Endodermal cell (in vitro differentiated cells): ENCODE measurements at places on chromosomes 6 and 20. TPM values are rescaled to one million over a fixed set of nuclear protein-coding genes. Genes with fewer than 3 reads are reported as not detected.

Gene EYA2
- 8.9 to 14.8 TPM (median 9.1 TPM) in 3 replicates for total RNA-seq

Gene PI3
- total RNA-seq = not detected in 2 replicates

DNA sequence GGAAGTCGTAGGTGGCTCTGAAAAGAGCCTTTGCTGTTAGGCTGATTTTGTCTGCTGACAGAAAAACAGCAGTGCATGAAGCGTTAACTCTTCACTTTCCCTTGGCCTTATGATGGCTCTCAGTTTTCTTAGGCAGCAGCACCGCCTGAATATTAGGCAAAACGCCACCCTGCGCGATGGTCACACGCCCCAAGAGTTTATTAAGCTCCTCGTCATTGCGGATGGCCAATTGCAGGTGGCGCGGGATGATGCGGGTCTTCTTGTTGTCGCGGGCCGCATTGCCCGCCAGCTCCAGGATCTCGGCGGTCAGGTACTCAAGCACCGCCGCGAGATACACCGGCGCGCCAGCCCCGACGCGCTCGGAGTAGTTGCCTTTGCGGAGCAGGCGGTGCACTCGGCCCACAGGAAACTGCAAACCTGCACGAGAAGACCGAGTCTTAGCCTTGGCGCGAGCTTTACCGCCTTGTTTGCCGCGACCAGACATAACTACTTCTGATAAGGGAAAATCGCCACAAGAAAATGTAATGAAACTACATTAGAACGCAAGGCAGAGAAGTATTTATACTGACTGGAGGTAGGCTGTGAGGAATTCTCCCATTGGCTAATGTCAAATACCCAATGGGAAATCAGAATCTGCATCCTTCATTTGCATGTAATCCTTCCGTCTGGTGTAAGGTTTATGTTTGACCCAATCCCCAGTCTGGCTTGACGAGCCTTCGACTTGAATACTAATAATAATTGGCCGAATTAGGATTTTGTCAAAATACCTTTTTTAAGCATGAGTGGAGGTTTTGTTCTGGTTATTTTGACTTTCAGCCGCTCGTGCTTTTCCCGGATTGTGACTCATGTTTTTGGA lies 53.9 kb upstream of the HFE start:
- no peaks in the 10 kb centered on the region for H3K36me3 ChIP-seq
- peak overlapping the region; percentile 88 for H3K4me3 ChIP-seq
- no peaks in the 10 kb centered on the region for H3K27me3 ChIP-seq
- DNase-seq = peak; percentile 87

Gene FAXC
- total RNA-seq = 11.7 to 19.5 TPM (median 16.8 TPM) in 3 replicates

- H3K27ac ChIP-seq = no peak overlapping the region
- H3K4me1 ChIP-seq = no peaks in the 10 kb centered on the region
- peak; percentile 25 for DNase-seq
- no peaks in the 10 kb centered on the region for H3K36me3 ChIP-seq
- H3K4me3 ChIP-seq = no peak overlapping the region
- no peaks in the 10 kb centered on the region for H3K27me3 ChIP-seq
These were observed 68.7 kb upstream of the SNX9 start for GRCh38 chr6:157754351-157754750.

Gene MYLK2
- 0.20 to 0.48 TPM in 2 of 3 replicates, not detected in the other for total RNA-seq

Gene NRSN1
- 0.38 TPM in 1 of 2 replicates, not detected in the other for total RNA-seq
